CD4-positive, alpha-beta T cell treated with Interleukin-6 at 100 ng/mL for 8 hours (primary cell): ENCODE measurements at places on chromosomes 1 and 21.
A peak's percentile ranks its signal among the peaks of the same experiment; 100 is the strongest.

- DNase-seq: no peak
Measured at GRCh38 chr21:41648591-41649031, 118.2 kb downstream of the RIPK4 start.

GRCh38 chr1:99497690-99498089 is 148.2 kb upstream of the PALMD start:
- DNase-seq: no peak

GRCh38 chr1:30660241-30660640 is 63.1 kb downstream of the MATN1 start:
- DNase-seq: no peak

- no peak for DNase-seq
Measured at GRCh38 chr1:201785291-201785690, 43.7 kb upstream of the IPO9 start.

DNA sequence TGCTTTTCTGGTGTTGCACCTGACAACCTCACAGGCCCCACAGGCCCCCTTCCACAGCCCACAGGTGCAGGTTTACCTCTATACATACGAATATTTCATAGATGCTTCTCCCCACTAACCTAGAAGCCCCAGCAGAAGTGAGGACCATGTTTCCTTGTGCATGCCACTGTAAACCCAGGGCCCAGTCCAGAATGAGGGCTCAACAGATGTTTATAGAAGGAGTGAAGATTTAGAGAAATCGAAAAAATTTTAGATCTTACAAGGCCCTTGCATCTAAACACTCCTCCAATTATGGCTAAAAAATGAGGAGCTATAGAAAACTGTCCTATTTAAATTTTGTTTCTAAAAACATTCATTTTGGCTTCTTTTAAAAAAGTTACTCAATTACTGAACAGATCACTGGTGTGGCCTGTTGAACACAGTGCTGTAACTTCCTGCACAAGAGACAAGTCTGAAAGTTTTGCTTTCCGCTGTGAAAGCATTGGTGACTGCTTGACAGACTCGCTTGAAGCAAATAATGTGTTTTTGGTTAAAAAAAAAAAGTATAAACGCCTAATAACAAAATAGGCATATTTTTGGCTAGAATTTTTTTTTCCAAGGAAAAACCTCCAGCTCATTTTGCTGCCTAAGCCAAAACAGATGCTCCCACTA is 1.2 kb downstream of the ABCB10 start:
- DNase-seq: peak; percentile 31

- DNase-seq: no peak
Measured at GRCh38 chr1:170700842-170701615, 37.1 kb downstream of the PRRX1 start.

DNA sequence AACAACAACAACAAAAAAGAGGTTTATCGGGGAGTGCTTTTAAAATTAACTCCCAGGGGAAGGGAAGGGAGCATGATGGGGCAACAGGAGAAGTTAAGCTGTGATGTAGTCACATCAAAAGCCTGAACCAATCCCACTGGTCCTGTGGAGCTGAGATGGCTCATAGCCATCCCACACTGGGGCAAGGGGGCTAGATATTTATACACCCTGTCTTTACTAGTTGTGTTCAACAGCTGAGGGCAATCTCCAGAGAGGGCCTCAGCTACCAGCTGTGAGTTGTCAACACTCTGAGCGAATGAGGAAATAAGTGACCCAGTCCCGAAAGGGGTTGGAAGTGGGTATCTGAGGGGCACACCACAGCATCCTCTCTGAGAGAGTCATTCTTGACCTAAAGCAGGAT is 31.0 kb upstream of the CREG1 start:
- no peak for DNase-seq

DNA sequence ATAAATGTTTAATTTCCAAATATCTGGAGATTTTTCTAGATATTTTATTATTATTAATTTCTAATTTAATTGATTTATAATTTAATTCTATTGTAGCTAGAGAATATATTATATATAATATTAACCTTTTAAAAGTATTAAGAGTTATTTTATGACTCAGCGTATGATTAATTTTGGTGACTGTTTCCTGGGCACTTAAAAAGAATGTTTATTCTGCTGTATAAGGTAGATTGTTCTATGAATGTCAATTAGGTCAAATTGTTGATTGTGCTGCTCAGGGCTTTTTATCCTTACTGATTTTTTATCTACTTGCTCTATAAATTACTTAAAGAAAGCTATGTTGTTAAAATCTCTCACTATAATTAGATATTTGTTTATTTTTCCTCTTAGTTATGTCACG is 20.1 kb upstream of the GJA8 start:
- no peak for DNase-seq

- no peak for DNase-seq
Measured at GRCh38 chr1:209901211-209901610, 36.8 kb upstream of the SYT14 start.
